ENCODE measurements at places on chromosomes 16 and 17. TPM values are rescaled to one million over a fixed set of nuclear protein-coding genes. Genes with fewer than 3 reads are reported as not detected.

- no peak for DNase-seq
Observed at GRCh38 chr17:38969281-38969680, 2.1 kb upstream of the FBXO47 start.

DNA sequence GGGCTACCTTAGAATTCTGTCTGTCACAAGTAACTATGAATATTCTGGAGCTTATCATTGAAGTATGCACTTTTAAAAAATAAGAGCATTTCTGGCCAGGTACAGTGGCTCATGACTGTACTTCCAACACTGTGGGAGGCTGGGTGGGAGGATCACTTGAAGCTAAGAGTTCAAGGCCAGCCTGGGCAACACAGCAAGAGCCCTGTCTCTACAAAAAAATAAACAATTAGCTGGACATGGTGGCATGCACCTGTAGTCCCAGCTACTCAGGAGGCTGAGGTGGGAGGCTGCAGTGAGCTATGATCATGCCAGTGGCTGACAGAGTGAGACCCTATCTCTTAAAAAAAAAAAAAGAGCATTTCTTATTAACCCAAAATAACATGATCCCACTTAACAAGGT lies 60.0 kb upstream of the BRD7 start:
- DNase-seq, result no peak

DNA sequence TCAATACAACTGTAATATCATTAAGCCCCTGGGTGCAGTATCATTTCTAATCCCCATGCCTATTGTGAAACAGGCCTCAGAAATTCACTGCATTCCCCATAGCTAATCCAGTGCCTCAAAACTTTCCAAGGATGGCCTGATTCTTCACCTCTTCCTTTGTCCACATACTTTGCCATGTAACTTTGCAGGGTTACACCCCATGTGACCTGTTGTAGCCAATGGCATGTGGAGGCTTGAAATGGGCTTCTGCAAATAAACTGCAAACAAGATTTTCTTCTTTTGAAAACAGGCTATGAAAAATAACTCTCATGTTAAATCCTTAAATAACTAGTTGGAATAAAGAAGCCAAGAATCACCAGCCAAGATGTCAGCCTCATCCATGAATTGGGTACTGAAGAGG lies 35.9 kb downstream of the ABCA10 start:
- DNase-seq, result no peak

- DNase-seq, result no peak
Observed at GRCh38 chr17:69012895-69013805, 47.6 kb downstream of the ABCA9 start.

DNA sequence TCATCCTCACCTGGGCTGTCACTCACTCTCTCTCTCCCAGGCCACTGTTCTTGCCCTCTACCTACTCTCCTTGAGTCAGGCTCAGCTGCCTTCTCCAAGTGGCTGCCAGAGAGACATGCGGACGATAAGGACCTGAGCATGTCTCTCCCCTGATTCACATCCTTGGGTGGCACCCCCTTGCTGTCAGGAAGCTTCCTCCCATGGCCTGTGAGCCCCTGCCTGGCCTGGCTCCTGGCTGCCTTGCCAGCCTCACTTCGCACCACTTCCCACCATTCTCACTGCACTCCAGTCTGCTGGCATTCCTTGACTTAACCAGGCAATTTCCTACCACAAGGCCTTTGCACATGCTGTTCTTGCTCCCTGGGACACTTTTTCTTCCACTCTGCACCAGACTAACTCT lies 2.7 kb upstream of the ALDH3A1 start:
- DNase-seq, result no peak

DNA sequence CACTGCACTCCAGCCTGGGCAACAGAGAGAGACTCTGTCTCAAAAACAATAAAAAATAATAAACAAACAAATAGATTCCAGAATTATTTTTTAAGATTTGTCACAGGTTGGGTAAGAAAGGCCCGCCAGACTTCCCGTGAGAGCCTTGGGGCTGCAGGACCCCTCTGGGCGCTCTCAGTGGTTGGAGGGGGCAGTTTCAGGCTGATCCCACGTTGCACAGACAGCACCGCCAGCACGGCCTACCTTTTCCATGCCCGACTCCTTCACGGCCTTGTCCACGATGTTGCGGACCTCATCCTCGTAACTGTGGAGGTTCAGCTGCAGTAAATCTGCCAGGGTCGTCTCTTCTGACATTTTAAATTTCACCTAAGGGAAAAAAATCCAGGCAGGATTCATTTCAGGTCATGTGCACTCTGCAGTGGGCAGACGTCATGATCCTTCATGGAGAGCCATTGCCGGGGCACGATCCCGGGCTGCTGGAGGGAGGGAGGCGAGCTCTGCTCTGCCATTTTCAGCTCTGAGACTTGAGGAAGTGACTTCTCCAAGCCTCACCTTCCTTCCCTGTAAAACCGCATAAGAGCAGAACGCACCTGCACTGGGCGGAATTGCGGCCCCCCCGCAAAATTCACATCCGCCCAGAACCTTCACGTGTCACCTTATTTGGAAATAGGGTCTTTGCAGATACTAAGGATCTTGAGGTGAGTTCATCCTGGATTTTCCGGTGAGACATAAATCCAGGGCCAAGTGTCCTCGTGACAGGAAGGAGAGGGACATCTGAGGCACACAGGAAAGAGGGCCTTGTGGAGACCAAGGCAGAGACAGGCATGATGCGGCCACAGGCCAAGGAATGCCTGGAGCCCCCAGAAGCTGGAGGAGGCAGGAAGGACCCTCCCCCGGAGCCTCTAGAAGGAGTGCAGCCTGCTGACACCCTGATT lies 66.8 kb downstream of the DNAH17 start:
- no peak for DNase-seq

DNA sequence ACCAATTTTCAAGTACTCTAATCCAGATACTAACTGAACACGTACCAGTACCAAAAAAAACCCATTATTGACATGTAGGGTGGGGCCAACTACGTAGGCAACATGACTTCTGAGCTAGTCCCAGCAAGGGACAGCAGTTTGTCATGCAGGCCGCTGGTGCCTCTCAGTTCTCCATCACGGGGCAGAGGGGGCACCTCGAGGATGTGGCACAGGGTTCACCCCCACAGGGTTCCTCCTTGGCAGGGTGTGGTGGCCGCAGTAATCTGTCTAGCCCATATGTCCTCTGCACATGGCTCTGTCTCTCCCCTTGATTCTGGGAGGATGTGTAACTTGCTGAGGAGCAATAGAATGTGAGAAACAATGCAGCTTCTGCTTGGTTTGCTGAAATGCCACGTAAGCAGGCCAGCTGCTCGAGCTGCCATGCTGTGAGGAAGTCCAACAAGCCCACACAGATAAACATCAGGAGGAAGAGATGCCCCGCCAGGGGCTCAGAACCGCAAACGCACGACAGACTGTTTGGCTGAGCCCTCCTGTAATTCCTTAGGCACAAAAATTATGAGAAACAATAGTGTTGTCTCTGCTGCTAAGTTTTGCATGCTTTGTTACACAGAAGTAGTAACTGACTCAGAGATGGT lies 62.4 kb downstream of the NT5M start:
- DNase-seq, result no peak

DNA sequence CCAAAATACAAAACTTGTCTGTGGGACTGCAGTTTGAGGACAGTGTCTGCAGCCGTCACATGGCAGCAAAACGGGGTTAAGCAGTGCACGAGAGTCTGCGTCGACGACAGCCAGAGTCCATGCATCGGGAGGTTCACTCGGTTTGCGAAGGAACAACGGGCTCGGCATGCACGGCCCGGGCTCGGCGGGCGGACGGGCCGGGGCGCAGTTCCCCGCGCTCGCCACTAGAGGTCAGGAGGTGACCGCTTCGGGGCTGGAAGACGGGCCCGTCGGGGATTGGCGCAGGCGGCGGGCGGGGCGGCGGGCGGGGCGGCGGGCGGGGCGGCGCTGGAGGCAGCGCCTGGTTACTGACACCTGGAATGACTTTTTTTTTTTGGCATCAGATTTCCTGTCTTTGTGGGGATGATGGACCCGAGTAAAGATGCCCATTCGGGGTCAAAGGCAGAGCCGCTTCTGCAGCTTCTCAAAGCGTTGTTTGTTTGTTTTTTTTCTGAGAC lies 6.5 kb downstream of the SCGB1C2 start:
- peak; percentile 82 for DNase-seq

GRCh38 chr17:65173976-65174683 lies 37.0 kb downstream of the RGS9 start:
- DNase-seq, result no peak

SOX15 gene
- total RNA-seq, result 23.6 TPM
